ENCODE measurements at places on chromosomes 13 and 19.

GRCh38 chr13:95643936-95644598 is 439 bp downstream of the DZIP1 start:
- no peak for DNase-seq

- DNase-seq, result peak; percentile 8
Measured at GRCh38 chr13:60397704-60398378, 821 bp downstream of the TDRD3 start.

GRCh38 chr13:110557610-110558305 is 3.8 kb downstream of the RAB20 start:
- DNase-seq, result no peak

DNA sequence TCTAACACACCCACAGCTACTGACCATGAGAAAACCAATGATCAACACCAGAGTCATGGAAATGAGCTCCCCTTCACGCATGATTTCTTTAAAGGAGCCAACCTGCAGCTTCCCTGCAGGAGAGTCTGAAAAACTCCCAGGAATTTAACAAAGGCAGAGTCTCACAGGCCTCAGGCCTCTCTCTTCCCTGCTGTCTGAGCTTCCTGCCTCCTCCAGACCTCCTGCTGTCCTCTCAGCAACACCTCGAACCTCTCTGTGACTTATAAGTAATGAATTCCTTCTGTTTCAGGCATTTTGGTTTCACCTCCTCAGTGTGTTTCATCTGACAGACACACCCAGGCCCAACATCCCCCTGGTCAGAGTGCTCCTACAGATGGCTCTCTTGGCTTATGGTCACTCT is 1044.4 kb downstream of the UQCRFS1 start:
- DNase-seq, result no peak

- DNase-seq, result no peak
Measured at GRCh38 chr13:73274147-73274546, 215.3 kb downstream of the KLF5 start.

DNA sequence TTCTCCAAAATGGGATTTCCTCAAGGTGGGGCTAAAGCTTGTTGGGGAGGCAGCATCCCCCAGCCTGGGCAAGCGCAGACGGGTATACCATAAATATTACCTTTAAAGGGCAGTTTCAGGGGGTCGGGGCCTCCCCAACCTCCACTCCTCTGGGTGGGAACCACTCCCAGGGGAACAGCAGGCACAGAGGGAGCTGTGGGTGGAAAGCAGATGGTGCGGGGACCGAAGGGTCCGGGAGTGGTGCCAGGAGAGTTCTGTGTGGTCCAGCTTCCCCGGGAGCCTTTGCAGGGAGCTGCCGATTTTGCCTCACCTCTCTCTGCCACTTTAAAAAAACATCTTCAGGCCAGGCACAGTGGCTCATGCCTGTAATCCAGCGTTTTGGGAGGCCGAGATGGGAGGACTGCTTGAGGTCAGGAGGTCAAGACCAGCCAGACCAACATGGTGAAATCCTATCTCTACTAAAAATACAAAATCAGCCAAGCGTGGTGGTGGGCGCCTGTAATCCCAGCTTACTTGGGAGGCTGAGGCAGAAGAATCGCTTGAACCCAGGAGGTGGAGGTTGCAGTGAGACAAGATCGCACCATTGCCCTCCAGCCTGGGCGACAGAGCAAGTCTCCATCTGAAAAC is 5.5 kb downstream of the MAST3 start:
- no peak for DNase-seq

DNA sequence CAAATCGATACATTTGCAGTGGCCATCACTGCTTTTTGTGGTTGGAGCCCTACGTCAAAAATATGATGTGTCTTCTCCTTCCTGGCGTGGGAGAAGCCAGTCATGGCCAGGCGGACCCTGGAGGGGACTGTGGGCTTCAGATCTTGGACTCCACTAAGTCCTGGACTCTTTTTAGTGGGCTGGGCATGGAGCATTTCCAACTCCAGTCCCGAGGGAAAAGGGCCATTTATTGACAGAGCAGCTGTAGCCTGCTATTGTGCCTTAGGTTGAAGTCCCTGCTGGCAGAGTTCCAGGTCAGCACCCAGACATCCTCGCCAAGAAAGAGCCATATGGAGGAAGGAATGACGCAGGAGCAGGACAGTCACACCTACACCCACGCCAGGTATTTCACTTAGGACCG is 179.2 kb upstream of the ZNF507 start:
- DNase-seq, result no peak

- no peak for DNase-seq
Measured at GRCh38 chr13:114212158-114212495, 22.6 kb upstream of the CDC16 start.

GRCh38 chr13:25493931-25494640 is 122.3 kb downstream of the ATP8A2 start:
- DNase-seq, result no peak

- DNase-seq, result no peak
Measured at GRCh38 chr13:49082653-49083536, 107.2 kb downstream of the FNDC3A start.

DNA sequence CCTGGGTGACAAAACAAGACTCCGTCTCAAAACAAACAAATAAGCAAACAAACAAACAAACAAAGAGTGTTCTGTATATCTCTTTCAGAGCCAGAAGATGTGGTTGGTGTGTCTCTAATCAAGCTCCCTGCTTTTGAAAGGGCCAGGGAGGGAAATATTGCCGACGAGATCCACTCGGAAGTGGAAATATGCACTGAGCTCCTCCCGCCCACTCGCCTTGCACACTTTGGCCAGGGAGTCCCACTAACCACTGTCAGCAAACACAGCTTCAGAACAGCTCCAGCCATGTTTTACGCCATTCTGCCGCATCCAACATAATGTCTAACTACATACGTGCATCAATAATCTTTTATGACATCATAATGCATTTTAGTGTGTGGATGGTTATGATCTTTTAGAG is 155.5 kb upstream of the VSTM2B start:
- DNase-seq, result no peak

GRCh38 chr19:40719414-40719894 is 2.5 kb downstream of the ITPKC start:
- no peak for DNase-seq

DNA sequence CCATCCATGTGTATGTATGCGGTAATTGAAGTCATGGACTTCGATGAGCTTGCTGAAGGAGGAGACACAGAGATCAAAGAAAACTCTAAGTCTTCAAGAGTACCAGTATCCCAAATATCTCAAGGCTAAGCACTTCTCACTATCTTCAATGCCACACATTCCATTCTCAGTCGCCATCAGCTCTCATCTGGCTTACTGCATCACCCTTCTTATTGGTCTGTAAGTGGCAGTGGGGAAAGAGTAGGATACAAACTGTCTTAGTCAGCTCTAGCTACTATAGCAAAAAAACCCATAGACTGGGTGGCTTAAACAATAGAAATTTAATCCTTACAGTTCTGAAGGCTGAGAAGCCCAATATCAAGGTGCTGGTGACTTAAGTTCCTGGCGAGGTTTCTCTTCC is 218.7 kb downstream of the POSTN start:
- no peak for DNase-seq

GRCh38 chr19:4976401-4977298 is 7.7 kb downstream of the KDM4B start:
- no peak for DNase-seq

DNA sequence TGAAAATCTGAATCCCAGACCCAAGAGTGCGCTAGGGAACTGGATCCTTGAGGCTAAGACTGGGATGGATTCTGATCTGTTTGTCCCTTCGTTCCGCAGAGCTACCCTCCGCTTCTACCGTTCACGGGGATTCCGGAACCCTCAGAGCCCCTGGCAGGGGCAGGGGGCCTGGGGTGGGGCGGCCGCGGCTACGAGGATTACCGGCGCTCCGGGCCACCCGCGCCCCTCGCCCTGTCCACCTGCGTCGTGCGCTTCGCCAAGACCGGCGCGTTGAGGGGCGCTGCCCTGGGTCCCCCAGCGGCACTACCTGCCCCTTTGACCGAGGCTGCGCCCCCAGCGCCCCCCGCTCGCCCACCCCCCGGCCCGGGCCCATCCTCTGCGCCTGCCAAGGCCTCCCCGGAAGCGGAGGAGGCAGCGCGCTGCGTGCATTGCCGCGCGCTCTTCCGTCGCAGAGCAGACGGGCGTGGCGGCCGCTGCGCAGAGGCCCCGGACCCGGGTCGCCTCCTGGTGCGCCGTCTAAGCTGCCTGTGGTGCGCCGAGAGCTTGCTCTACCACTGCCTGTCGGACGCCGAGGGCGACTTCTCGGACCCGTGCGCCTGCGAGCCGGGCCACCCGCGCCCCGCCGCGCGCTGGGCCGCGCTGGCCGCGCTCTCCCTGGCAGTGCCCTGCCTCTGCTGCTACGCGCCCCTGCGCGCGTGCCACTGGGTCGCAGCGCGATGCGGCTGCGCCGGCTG is 7.1 kb downstream of the SPRED3 start:
- DNase-seq, result no peak

DNA sequence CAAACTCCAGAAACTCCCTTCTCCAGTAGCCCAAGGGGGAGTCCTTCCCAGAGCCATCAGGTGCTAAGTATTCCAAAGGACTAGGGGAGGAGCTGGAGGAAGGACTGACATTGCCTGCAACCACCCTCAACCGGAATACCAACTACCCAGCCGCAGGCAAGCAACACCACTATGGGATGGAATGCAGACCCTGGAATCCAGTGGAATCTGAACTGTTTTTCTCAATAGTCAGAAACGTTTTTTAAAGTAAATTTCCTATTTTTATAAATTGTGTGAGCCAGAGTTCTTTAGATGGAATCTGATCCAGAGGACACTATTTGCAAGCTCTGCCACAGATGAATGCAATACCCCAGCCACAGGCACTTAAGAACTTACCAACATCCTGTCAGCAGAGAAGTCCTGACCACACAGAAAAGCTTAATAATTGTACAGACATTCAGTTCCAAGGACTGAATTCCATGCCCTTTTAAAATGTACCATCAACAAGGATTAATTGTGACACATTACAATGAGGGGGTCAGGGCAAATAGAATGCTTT is 92.1 kb downstream of the USP12 start:
- DNase-seq, result no peak

DNA sequence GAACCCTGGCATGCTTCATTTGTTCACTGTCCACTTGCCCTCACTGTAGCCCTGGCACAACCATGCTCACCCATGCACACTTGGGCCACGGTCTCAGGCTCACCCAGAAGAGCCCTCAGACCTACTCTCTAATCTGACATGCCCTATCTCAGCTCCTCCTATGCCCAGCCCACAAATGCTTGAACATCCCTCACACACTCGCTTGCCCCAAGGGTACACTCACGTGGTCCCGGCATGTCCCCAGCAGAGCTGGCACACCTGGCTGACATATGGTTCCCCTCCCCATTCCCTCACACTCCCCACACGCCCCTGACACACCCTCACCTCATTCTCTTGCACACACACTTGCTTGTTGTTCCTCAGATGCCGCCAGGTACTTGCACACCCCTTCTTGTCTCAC is 55.7 kb downstream of the MAP4K1 start:
- DNase-seq, result no peak

DNA sequence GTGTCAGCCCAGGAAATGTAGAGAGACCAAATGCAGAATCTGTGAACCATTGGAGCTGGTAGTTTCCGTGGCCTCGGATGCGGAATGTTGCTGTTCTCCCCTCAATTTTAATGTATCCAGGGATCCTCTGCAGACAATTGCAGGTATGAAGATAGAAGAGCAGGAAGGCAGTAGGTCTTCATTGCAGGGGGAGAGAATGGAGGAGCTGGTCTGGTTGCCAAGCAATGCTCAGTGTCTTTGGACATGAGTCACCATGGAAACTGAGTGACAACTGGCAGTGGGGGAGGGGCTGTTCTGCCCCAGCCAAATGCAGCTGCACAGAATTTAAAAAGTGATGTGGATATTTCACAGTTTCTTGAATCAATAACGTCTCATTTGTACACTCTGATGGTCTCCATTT is 56.1 kb upstream of the ZNF835 start:
- no peak for DNase-seq

GRCh38 chr19:23377276-23377675 is 18.0 kb downstream of the ZNF91 start:
- DNase-seq, result no peak

- DNase-seq, result no peak
Measured at GRCh38 chr19:13404236-13404635, 102.0 kb downstream of the CACNA1A start.

GRCh38 chr13:44160591-44161191 is 212.9 kb upstream of the SERP2 start:
- no peak for DNase-seq

GRCh38 chr13:50026788-50027473 is 11.7 kb downstream of the KCNRG start:
- DNase-seq, result no peak

DNA sequence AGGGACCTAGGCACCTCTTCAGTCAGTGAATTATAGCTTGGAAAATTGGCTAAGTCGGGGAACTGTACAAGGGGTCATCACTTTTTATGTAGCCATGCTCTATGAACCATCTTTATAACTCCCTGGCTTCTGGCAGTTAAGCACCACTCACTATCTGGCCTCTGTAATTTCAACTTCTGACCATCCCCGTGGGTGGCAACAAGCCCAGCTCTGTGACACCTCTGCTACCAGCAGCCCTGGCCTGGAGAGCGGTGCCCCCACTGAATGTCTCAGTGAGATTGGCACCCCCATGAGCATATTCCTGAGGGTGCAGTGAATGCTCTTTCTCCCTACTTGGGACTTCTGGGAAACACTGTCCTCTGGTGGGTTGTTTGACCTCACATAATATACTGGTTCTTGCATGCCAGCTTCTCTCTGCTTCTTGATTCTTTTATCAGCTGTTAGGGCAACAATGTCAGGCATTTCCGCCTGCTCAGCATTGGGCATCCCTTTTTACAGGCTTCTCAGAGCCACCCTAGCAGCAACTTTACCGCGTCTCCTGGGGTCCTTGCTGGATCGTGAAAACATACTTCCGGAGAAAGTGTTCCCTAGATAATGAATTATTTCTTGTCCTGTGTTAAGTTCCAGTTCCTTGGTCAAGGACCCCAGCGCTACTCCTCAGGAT is 10.4 kb downstream of the KL start:
- DNase-seq, result no peak

DNA sequence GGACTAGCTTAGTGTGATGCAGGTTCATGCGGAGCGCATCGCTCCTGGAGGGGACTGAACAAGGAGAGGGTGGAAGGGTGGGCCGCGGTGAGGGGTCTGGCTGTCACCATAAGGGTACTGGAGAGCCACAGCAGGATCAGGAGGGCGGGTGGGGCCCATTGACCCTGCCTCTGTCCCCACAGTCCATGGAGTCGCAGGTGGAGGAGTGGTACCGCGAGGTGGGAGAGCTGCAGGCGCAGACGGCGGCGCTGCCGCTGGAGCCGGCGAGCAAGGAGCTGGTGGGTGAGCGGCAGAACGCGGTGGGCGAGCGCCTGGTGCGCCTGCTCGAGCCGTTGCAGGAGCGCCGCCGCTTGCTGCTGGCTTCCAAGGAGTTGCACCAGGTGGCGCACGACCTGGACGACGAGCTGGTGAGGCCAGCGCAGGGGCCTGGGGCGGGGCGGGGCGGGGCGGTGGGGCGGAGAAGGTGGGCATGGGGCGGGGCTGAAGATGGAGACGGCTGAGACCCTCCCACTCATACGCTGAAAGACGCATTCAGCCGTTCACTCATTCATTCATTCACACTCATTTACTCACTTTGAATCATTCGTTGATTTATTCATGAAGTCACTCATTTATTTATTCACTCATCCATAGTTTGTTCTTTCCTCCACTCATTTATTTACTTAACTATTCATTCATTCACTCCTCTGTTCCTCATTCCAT is 27.5 kb upstream of the SHKBP1 start:
- peak; percentile 35 for DNase-seq
